ENCODE measurements at places on chromosomes 11 and 22.
A peak's percentile ranks its signal among the peaks of the same experiment; 100 is the strongest.

GRCh38 chr22:50439871-50440331 is 34.9 kb downstream of the SBF1 start:
- DNase-seq, result no peak

DNA sequence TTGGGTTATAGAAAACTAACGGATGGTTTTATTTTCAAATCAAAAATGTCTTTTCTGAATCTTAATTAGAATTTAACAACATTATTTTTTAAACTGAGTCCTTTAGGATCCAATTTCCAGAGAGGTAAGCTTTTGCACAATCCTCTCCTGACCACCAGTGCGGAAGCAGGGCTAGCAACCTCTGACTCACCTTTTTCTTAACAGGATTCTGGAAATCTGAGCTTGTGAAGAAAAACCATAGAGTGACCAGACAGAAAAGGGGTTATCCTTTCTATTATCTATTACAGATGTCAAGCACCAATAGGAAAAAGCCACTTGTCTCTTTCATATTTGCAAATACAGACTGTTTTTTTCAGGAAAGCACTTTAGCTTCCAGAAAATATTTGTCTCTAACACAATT is 25.3 kb downstream of the ALG9 start:
- no peak for DNase-seq

DNA sequence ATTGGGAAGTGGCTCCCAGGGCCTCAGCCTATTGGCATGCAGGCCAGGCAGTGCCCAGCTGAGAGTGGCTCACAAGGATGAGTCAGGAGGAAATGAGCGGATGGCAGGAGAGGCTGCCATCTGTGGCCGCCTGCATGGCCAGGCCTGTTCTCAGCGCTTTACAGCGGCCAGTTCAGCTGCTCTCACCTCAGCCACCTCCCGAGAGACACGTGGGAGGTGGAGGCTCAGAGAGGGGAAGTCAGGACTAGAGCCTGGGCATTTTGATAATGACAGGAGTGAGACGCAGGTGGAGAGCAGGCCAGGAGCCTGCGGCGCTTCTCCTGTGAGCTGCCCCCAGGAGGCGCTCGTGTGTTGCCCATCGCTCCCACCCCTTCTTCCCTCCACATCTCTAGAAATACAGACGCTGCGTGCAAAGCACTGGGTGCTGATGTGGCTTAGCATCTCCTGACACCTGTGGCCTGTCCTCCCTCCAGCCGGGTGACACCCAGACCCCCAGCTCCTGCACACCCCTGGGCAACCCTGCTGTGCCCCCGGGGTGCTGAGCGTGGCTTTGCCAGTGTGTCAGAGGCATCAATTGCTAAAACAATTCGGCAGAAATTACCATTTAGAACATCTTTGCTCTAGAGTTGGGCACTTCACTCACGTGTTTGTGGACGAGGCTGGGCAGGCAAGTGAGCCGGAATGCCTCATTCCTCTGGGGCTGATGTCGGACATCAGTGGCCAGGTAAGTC is 21.4 kb upstream of the PANX2 start:
- DNase-seq, result peak; percentile 65

GRCh38 chr11:92222701-92223100 is 1.9 kb upstream of the FAT3 start:
- DNase-seq, result no peak

GRCh38 chr22:40705918-40706682 is 26.8 kb downstream of the MCHR1 start:
- no peak for DNase-seq

DNA sequence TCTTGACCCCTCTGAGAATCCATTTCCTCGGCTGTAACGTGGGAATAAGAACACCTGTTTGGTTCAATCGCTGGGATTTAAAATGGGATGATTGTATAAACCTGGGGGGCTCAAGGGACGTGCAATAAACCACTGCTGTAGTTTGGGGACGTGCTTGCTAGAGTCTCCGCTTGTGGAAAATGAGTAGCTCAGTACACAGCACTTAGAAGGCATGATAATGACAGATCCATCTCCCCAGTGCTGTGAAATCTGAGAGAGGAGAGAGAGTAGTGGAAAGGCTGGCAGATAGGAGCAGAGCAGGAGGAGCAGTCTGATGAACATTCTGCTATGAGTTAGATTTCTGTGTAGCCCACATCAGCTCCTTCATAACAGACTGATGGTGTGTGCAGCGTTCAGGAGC is 256.5 kb downstream of the MN1 start:
- peak; percentile 92 for DNase-seq

DNA sequence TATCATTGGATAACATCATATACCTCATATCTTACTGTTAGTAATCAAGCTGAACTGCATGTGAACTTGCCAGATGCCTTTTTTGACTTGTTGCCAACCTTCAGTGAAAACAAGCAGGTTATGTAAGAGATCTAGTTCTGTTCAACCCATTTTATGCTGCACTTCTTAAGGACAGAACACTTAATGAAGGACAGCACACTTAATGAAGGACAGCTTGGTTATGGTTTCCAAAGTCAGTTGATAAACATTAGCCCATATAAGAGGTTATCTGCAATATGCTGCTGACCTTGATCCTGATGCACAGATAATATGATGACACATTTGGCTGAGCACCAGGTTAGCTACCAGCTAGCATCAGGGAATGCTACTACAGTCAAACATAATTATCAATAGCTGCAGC is 358.7 kb upstream of the PDGFD start:
- no peak for DNase-seq

GRCh38 chr11:33920838-33921613 is 29.1 kb upstream of the LMO2 start:
- no peak for DNase-seq

DNA sequence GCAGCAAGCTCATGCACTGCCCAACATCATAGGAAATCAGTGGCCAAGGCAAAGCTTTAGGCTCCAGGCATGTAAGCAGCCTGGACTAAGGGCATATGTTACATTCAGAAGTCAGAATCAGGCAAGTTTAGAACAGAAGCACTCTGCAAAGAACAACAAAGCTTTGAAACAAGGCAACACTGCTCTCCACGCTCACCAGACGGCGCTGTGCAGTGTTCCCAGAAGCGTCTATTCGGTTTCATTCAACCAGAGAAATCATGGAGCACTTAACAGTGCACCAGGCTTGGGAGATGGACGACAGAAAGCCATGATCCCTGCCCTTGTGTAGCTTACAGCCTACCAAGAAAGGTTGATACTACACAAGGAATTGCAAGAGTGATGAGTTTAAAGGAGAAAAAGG is 555.8 kb downstream of the BUD13 start:
- peak; percentile 50 for DNase-seq

DNA sequence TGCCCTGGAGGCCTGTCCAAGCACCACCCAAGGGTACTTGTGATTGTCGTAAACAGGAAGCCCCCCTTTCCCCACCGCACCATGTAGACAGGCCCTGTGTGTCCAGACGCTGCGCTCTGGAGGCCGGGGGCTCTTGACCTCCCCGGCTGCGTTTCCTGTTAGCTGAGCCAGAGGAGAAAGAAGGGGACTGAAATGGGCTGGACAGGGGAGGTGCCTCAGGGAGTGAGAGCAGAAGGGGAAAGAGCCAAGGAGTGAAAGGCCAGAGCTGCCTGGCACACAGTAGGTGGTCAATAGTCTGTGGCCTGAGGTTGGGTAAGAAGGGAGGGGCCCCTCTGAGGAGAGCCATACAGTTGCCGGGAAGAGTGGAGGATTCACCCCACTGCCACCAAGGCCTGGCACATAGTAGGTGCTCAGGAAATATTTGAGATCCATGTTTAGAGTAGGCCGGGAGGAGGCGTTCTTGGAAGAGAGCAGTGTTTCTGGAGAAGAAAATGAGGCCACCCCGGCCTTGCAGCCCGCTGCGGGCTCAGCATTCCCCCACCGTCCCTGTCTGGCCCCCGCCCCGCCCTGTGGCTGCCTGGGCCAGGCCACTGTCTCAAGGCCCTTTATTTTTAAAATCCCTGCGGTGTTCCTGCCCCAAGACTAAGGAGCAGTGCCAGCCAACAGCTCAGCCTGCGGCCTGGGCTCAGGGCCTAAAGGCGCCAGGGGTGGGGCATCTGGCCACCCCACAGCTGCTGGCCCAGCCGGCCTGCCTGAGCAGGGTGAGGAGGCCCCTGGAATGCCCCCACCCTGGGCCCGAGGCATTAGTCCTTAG is 13.6 kb upstream of the CDC42EP1 start:
- peak; percentile 78 for DNase-seq

DNA sequence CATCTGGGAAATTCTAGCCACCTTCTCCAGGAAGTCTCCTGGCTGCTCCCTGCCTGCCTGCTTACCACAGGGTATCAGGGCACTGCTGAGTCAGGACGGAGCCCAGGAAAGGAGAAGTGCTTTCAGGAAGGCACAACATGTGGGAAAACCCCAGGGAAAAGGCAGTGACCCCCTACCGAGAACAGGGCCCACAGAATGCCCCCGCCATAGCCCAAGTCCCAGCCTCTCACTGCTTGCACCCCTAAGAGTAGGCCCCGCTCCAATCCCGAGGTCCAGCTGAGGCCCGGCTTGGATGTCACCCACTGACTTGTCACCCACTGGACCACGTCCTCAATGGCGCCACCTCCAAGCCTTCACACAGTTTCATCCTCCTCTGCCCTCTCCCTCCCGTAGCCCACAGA is 34.1 kb downstream of the ARAP1 start:
- DNase-seq, result no peak

DNA sequence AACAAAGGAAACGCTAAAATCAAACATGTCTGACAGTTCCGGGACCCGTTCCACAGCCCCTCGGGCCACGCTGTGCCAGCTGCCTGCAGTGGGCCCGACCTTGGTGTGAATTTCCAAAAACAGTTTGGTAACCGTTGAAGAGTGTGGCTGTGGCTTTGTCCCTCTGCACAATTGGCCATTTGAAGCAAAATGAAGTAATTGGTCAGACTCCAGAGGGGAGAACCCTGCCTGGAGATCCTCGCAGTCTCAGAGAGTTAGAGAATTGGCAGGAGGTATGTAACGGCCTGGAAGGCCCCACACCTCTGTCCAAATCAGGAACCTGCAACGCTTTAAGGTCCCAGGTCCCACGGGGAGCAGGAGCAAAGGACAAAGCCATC is 26.3 kb downstream of the TRMU start:
- DNase-seq, result no peak

DNA sequence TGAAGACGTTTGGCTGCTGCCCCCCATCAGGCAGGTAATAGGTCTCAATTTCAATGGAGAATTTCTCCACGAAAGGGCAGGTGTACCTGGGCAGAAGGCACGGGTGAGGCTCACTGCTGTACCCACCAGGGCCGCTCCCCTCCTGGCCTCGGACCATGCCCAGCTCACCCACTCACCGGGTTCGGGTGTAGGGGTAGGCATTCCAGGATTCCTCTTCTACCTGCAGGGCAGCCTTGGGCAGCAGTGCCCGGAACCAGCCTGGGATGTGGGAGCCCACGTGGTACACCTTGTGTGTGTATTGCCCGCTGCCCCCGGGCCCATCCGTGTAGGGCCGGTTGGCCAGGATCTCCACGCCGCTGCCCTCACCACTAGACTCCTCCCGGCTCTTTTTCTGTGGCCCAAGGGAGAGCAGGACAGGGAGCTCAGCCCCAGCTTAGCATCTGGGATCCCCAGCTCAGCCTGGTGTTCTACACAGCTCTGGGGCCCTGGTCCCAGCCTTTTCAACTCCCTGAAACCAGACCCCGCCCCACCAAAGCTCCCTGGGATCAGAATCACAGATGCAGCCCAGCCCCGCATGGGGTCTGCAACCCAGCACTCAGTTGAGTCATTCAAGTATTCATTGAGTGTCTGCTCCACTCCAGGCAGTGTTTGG is 2.7 kb downstream of the PITPNM1 start:
- no peak for DNase-seq

GRCh38 chr11:131626788-131627187 is 256.4 kb downstream of the NTM start:
- DNase-seq, result no peak

GRCh38 chr22:19082101-19082500 is 40.1 kb downstream of the DGCR2 start:
- no peak for DNase-seq

GRCh38 chr11:35934981-35935380 is 8.9 kb upstream of the LDLRAD3 start:
- no peak for DNase-seq

DNA sequence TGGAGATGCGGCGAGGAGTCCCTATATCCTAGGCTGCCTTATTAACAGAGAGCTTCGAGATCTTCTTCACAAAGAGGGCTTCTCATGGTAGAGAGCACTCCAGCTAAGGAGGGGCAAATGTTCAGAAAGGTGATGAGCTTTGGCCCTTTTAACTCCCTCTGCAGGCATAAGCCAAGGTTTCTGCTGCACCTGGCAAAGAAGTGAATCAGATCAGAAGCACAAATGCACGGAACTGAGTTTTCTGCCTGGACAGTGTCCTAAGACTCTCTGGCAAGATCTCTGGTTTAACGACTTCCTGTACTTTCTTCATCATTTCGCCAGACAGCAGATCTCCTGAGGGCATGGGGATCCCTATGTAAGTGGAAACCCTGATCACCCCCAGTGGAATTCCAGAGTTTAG is 37.2 kb downstream of the POU2AF3 start:
- no peak for DNase-seq

GRCh38 chr22:36580846-36581245 is 51.9 kb upstream of the EIF3D start:
- DNase-seq, result no peak

- peak; percentile 70 for DNase-seq
Measured at GRCh38 chr11:56624661-56625110, 10.0 kb upstream of the OR5M1 start.

- no peak for DNase-seq
Measured at GRCh38 chr11:86692746-86693145, 20.3 kb upstream of the ME3 start.

DNA sequence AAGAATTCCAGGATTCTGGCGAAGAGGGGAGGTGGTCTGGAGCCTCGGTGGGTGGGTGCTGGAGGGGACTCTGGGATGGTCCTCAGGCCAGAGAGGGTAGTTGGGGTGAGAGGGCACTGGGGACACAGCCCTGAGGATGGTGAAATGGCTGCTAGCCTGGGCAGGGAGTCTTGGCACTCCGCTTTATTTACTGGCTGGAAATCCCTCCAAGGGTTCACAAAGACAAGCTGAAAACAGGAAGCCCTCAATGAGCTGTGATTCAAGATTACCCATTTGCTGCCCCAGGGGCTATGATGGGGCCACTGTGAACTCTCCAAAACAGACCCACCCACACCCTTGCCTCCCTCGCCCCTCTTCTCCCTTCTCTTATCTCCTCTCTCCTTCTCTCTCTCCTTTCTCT is 71.9 kb downstream of the FBXO7 start:
- no peak for DNase-seq

DNA sequence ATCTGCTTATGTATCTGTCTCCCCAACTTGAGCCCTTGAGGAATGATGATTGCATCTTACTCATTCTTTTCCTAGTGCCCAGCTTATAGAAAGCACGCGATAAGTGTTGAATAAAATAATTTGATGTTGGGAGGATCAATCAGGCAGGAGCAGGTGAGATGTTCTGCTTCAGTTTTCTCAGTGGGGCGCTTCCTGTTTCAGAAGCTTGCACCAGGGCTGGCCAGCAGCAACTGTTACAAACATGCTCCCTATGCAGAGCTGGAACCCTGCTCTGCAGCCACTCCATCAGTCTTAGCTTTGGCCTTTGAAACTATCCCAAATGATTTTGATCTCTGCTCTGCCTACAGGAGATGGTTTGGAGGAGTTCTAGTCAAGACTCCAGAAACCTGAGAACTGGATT is 3.9 kb downstream of the ENDOD1 start:
- DNase-seq, result no peak
